ENCODE measurements at places on chromosomes 3 and 15.

DNA sequence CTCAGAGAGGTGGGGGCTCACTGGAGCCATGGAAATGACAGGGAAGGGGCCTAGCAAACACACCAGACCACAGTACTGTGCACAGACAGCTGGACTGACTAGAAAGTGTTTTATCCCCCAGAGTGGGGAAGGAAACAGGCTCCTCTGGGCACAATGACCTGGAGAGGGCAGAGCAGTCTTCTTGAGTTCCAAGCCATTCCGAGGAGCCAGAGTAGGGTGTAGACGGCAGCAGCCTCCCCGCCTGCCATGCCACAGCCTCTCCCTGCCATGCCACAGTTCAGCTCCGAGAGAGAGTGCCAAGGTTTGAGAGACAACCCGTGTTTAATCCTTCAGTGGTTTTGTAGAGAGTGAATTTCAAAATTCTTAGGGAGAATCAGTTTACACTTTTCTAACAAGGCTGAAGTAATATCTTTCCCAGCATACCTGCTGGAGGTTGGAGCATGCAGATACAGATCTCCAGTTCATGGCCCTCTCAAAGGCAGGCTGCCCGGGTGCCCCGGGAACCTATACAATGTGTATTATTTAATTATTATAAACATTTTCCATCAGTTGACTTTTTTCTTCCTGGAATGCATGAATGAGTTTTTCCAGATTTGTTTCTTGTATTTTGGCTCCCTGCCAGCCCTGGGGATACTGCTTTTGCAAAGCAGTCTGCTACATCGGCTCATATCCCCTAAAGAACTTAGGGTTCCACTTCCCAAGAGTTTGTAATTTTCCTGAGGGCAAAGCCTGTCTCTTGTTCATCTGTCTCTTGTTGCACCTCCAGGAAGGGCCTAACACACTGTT lies 3.2 kb downstream of the PODXL2 start:
- DNase-seq, result no peak

- DNase-seq, result no peak
Observed at GRCh38 chr15:63870487-63871209, 36.9 kb upstream of the HERC1 start.

DNA sequence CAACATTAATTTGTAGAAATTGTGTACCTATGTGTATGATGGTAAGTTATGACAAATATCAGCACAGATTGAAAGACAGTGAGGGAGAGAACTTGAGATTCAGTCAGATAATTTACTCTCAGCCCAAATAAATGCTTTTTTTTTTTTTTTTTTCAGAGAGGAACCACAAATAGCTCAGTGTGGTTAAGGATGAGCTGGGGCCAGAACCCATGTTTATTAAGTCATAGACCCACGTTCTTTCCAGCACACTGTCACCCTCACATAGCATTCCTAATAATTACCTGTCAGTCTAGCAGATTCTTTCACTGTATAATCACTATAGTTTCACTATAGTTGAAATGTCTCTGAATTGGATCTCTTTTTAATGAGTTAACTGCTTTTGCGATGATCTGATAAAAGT lies 246.1 kb downstream of the ZIC1 start:
- no peak for DNase-seq

DNA sequence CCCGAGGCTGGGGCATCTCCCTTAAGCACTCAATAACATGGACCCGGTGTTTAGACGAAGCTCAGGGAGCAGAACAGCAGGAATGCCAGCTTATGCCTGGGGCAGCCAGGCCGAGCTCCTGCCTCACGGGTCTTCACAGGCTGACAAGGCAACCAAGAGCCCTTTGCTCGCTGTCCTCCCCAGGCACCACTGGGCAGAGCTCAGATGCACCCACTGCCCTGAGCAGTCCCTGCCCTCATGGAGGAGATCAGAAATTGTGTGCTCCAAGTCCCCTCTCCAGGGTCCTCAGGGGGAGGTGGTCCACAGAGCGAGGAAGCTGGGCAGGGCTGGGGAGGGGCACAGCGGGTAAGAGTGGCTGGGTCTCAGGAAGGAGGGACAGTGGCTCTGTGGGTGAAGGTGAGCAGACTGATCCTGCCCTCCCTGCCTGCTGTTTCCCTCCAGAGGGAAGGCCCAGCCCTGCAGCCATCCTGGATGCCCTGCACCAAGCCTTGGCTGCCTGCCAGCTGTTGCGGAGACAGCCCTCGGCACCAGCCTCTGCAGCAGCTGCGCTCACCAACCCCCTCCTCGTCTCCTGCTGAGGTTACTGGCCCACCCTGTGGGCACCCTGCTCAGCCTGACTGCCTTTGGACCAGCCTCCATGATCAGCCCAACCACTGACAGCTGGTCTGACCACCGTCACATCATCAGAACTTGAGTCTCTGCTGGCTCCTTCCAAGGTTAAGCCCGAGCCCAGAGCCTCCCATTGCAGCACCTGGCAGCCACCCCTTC lies 21.1 kb upstream of the GP9 start:
- DNase-seq, result no peak

DNA sequence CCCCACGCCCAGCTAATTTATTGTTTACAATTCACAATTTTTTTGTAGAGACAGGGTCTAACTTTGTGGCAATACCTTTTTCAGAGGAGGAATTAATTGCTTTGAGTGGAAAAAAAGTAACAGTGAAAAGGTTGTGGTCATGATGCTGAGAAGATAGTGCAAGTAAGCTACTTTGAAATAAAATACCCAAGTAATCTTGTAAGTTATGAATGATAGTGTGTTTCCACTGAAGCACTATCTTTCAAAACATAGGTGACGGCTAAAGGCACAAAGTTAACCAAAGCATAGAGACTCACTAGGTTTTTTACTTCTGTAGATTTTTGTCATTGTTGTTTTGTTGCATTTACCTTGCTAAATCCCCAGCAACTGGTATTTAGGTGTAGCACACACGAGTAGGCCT lies 101.2 kb upstream of the C15orf61 start:
- no peak for DNase-seq

DNA sequence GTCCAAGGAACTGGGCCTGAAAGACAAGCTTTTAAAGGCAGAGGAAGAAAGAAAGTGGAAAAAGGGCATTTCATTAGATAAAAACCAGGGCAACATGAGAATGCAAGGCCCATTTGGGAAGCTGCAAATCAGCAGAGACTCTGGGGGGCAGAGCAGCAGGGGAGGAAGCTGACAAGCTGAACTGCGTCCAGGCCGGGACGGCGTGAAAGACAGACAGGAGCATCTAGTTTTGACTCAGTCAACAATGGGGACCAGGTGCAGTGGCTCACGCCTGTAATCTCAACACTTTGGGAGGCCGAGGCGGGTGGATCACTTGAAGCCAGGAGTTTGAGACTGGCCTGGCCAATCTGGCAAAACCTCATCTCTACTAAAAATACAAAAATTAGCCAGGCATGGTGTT lies 69.9 kb downstream of the CDC25A start:
- DNase-seq, result no peak

GRCh38 chr3:141913150-141913811 lies 36.8 kb downstream of the ATP1B3 start:
- no peak for DNase-seq

DNA sequence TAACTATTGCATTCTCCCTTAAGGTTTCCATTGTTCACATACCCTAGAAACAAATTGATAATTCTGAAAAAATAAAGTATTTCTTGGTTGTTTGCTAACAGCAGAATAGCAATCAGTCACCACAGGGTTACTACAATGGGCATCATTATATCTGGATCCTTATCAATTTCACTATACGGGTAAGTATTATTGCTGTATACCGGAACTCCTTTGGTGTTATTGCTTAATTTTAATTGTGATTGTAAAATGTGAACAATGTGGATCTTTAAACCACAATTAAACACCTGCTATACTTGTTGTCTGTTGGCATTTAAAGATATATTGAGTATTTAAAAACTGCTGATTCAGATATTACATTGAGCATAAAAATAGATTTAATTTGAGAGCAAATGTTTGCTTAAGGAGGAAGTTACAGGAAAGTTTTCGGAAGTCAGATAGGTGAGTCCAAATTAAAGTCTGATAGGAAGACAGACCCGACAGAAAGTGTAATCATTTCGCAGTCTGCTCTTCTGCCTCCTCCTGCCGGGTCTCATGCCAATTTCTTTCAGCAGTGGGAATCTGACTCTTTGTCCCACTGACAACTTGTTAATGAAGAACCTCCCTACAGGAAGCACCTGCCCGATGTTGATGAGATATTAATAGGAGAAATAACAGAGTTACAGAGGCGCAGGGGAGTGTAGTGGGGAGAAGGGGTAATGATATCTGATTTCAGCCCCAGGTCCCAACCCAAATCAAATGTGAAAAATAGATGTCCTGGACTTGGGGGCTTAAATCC lies 169.7 kb upstream of the TBC1D5 start:
- DNase-seq, result no peak
